Activated T-cell treated with anti-CD3 and anti-CD28 coated beads for 1 hour (primary cell): ENCODE measurements at places on chromosomes 16 and 17.
A peak's percentile ranks its signal among the peaks of the same experiment; 100 is the strongest.

- DNase-seq, result no peak
Observed at GRCh38 chr17:30905742-30906100, 317 bp downstream of the TEFM start.

GRCh38 chr17:43766413-43767052 lies 7.9 kb upstream of the SOST start:
- DNase-seq, result peak; percentile 44

- DNase-seq, result no peak
Observed at GRCh38 chr16:11783319-11784037, 13.6 kb downstream of the ZC3H7A start.

GRCh38 chr17:71409137-71409536 lies 711.7 kb upstream of the SOX9 start:
- DNase-seq, result no peak

DNA sequence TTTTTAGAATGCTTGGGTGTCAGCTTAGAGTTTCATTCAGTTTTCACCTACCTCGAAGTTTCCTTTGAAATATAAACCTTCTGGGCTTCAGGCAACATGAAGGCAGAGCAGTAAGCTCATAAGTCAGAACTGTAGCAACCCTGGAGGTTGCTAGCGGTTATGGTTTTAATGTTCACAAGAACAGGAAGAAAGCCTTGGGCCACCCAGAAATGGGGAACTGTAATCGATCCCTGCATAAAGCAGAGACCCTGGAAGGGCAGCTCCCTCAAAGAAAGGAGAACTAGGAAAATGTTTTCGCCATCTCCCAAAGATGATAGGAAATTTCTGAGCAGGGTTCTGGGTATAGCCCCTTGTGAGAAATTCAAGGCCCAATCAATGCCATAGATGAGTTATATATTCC lies 47.8 kb upstream of the RASL10B start:
- no peak for DNase-seq

GRCh38 chr16:24022797-24023196 lies 187.0 kb downstream of the PRKCB start:
- no peak for DNase-seq

- DNase-seq, result no peak
Observed at GRCh38 chr17:48587276-48588073, 2.6 kb downstream of the HOXB3 start.

GRCh38 chr17:17403899-17404576 lies 72.8 kb upstream of the MED9 start:
- DNase-seq, result peak; percentile 55

GRCh38 chr16:30186782-30187555 lies 3.6 kb downstream of the CORO1A start:
- peak; percentile 92 for DNase-seq

- no peak for DNase-seq
Observed at GRCh38 chr17:79664930-79665737, 54.3 kb upstream of the RBFOX3 start.

GRCh38 chr17:1643293-1643998 lies 2.1 kb downstream of the SCARF1 start:
- peak; percentile 54 for DNase-seq

DNA sequence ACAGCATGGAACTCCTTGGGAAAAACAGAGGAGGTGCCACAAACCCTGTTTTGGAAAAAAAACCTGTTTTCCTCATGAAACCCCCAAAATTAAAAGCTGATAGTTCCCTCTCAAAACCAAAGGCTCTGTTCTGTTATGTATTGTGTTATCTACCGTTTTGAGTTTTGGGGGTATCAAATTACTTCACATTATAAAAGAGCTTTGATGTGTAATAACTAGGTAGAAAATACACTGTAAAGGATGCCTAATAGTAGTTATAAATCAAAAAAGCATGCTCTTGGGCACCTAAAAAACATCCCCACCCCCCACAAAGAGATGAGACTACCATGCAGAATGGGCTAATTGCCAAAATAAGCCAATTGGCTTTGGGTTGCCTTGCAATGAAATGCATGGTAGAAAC lies 30.8 kb downstream of the C16orf54 start:
- no peak for DNase-seq

- no peak for DNase-seq
Observed at GRCh38 chr16:12245088-12245920, 268.8 kb downstream of the SNX29 start.

GRCh38 chr17:40720899-40721298 lies 17.3 kb upstream of the KRT24 start:
- DNase-seq, result no peak

GRCh38 chr17:48335858-48336500 lies 94.0 kb downstream of the SKAP1 start:
- no peak for DNase-seq

GRCh38 chr17:32801193-32801592 lies 75.7 kb downstream of the MYO1D start:
- no peak for DNase-seq

DNA sequence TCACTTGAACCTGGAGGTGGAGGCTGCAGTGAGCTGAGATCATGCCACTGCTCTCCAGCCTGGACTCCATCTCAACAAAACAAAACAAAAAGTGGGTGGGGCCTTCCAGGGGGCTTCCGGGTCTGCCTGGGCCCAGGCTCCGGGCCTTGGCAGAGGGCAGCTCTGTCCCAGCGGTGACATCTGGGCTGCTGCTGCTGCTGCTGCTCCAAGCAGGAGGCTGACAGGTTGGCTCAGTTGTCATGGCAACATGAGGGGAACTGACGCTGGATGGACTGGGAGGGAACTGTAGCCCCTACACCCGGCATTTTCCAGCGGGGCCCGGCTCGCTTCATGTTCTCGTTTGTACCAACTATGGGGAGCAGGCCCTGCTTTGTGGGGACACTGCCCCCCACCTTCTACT lies 4.0 kb downstream of the BAIAP3 start:
- DNase-seq, result no peak

GRCh38 chr17:16948587-16949376 lies 23.1 kb downstream of the TNFRSF13B start:
- no peak for DNase-seq
